ENCODE measurements at places on chromosomes 12 and 14. TPM values are rescaled to one million over a fixed set of nuclear protein-coding genes. Genes with fewer than 3 reads are reported as not detected.

Gene PACS2
- 105 TPM for total RNA-seq

Gene LRCOL1
- total RNA-seq, result 1.1 TPM

Gene GLI1
- total RNA-seq, result 6.7 TPM

Gene RNU6-8
- not detected for total RNA-seq

Gene NPFF
- total RNA-seq, result 1.5 TPM

Gene ZFHX2
- total RNA-seq, result 0.49 TPM

Gene CLEC1B
- total RNA-seq, result not detected

Gene LGR5
- total RNA-seq, result not detected

Gene PPP1R36
- total RNA-seq, result 0.25 TPM

Gene DAO
- not detected for total RNA-seq
